ENCODE measurements at places on chromosomes 6 and 20. TPM values are rescaled to one million over a fixed set of nuclear protein-coding genes. Genes with fewer than 3 reads are reported as not detected.
A peak's percentile ranks its signal among the peaks of the same experiment; 100 is the strongest.

DNA sequence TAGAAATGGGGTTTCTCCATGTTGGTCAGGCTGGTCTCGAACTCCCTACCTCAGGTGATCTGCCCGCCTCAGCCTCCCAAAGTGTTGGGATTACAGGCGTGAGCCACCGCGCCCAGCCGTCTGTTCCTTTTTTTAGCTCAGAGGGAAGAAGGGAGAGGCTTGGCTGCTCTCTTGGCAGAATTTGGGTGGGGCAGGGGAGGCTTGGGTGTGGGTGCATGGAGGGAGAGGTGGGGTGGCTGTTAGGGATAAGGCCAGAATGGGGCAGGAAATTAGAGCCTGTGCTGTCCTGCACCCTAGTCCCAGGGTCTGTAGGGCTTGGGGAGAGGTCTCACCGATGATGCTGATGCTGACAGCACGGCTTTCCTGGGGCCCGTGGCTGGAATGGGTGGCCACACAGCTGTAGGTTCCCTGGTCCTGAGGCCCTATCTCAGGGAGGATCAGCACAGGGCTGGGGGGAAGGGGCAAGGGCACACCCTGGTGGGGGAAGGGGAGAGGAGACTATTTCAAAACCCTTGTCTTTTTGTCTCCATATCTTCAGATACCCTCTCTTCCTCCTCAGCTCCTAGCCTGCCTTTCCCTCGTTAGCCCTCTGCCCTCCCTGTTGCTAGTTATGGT is 2.0 kb downstream of the AGER start:
- no peak for DNase-seq

GRCh38 chr6:90068703-90069523 is 174.6 kb downstream of the GJA10 start:
- DNase-seq: no peak

DNA sequence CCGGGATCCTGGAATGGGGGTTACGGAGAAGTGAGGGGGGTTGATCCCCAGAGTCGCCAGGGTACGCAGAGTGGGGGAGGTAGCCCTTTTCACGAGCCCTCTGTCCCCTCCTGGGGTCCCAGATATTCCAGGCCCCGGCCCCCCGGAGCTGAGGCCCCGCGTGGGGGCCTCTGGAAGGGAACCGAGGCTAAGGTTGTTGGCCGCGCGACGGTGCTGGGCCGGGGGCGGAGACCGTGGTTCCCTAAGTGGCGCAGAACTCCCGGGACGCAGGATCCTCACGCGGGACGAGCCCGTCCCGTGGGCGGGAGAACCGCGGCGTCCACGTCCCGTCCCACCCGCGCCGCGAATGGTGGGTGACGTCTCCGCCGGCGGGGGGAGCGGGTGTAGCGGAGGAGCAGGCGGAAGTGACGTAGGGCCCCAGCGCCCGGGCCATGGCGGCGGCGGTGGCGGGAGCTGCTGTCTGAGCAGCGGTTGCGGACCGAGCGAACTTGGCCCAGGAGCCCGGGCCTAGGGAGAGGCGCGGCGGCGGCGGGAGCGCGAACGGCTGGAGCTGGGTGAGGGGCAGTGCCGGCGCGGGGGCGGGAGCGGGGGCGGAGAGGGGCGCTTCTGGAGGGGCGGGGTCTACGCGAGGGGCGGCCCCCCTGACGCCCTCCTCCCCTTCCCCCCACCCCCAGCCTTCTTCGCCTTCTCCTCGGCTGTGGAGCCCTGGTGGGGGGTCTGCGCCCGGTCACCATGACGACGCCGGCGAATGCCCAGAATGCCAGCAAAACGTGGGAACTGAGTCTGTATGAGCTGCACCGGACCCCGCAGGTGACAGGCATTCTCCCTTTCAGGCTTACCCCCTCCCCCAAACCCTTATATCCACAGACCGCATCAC is at the start of gene RING1:
Gene RING1 (plus strand): TSS at position 410 of the 877 bp plus-strand sequence. CDS start 323 bp downstream, at position 733.
- DNase-seq: peak; percentile 90

DNA sequence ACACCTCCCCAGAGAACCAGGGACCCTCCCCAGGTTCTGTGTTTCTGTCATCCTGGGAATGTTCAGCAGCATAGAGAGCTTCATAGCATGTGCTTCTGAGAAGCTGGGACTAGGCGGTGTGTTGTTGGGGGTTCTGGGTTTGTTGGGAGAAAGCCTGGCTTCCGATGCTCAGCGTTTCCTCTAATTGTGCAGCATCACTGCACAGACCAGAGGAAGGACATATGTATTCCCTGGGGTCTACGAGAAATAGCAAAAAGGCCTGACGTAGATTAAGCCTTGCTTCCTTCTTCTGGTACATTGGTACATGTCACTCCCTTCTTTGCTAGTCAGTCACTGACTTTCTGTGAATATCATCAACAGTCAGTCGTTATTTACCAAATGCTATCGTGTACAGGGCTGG is 96.9 kb upstream of the SGK1 start:
- no peak for DNase-seq

- no peak for DNase-seq
These were observed 268.8 kb upstream of the PRDM1 start for GRCh38 chr6:105817370-105817769.

DNA sequence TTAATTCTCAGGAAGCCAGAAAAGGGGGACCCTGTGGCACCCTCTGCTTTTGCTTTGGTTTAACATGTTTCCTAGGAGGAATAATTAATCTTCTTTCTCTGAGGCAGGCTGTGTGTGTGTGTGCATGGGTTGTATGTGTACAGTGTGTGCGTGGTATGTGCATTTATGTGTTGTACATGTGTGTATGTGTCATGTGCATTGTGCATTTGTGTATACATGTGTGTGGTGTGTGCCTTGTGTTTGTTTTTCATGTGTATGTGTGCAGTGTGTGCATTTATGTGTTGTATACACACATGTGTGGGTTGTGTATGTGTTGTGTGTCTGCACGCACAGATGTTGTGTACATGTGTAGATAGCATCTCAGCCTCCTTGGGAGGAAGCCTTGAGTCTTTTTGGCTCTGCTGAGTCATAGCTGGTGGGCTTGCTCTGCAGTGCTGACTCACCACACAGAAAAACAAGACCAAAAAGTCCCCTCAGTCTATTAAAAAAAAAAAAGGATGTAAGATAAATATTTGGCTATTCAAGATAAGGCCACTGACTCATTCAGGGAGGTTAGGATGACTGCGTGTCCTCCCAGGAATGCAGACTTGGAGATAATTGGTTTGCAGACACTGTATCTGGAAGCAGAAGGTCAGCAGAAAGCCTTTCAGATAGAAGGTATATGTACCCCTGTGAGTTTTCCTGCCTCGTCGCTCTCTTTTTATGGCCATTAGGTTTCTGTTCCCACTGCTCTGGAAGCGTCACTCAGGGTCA is 58.6 kb downstream of the SYNJ2 start:
- DNase-seq: no peak

- DNase-seq: no peak
These were observed 80.2 kb downstream of the PLG start for GRCh38 chr6:160782228-160782627.

Gene GPR63
- total RNA-seq: 1.4 TPM

Gene GSTA4
- total RNA-seq: 12.2 TPM
